ENCODE measurements at places on chromosomes 5 and 9.
A peak's percentile ranks its signal among the peaks of the same experiment; 100 is the strongest.

- DNase-seq = no peak
Observed at GRCh38 chr5:33509036-33509435, 68.3 kb downstream of the TARS1 start.

DNA sequence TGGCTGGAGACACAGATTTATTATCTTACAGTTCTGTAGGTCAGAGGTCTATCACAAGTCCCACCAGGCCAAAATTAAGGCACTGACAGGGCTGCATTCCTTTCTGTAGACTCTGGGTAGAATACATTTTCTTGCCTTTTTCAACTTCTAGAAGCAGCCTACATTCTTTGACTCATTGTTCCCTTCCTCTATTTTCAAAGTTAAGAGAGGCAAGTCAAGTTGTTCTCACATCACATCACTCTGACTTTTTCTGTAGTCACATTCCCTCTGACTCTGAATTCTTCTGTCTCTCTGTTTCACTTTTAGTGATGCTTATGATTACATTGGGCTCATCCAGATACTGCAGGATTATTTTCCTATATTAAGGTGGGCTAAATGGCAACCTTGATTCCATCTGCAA lies 119.0 kb downstream of the MELK start:
- no peak for DNase-seq

DNA sequence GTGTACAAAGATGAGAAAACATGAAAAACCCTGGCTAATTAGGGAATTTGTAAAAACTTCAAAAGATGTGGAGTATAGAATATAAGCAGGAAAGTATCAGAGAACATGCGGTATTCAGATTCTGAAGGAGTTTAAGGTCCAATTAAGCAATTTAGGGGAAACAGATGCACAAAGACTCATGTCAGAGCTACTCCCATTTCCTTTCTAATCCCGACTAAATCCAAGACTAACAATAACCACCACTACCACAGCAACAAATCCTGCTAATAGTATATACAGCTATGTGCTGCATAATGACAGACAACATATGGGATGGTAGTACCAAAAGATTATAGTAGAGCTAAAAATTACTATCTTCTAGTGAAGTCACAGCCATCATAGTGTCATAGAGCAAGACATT lies 102.1 kb downstream of the LURAP1L start:
- no peak for DNase-seq

GRCh38 chr9:127546125-127546832 lies 65.8 kb upstream of the STXBP1 start:
- no peak for DNase-seq

DNA sequence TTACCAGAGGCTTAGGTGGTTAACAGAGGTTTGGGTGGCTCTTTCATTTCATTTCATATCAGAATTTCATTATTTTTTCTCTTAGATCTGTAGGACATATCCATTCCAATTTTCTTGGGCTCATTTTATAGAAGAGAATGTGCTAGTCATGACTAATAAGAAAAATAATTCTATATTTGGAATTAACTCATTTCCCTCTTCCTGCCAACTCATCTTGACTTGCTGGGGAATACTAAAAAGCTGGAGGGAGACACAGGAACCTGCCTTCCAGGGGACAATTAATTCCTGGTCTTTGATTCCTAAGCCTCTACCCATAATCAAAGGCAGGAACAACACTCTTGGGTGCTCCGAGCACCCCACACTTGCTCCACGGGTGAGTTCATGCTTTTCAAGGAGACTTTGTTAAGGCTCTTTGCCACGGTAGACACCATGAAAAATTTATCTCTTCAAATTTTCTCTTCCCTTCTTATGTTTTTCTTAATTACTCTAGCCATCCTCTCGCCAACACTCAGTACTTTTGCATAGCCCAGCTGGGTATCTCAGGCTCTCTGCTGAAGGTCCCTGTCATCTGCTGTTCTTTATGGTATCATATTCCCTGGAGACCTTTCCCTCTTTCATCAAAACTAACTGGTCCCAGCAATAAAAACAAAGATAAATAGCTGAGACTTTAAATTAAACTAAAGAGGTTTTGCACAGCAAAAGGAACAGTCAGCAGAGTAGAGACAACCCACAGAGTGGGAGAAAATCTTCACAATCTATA lies 273.9 kb downstream of the NPR3 start:
- no peak for DNase-seq

GRCh38 chr9:104091116-104091515 lies 3.0 kb upstream of the SMC2 start:
- no peak for DNase-seq

GRCh38 chr9:35688558-35689541 lies 875 bp downstream of the TPM2 start:
- no peak for DNase-seq

GRCh38 chr5:124456249-124456648 lies 290.2 kb downstream of the ZNF608 start:
- no peak for DNase-seq

GRCh38 chr9:88508326-88508725 lies 26.7 kb upstream of the NXNL2 start:
- DNase-seq = no peak

GRCh38 chr9:16058131-16058549 lies 505.3 kb downstream of the CCDC171 start:
- no peak for DNase-seq

DNA sequence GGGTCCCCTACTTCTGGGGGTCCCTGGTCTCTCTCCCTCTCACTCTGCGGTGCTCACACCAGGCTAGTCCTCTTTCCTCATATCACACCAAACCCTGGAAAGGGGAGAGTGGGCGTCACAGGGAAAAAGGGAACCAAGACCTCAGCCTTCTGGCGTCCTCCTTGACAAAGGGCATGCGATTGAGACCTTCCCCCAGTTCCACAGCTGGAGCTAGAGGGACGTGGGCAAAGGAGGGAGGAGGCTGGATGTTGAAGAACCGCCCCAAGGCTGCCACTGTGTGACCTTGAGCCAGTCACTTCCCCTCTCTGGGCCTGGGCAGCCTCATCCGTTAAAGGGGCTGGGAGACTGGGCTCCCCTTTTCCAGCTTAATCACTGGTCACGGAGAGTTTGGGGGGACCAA lies 18.5 kb upstream of the TOR2A start:
- DNase-seq = no peak

DNA sequence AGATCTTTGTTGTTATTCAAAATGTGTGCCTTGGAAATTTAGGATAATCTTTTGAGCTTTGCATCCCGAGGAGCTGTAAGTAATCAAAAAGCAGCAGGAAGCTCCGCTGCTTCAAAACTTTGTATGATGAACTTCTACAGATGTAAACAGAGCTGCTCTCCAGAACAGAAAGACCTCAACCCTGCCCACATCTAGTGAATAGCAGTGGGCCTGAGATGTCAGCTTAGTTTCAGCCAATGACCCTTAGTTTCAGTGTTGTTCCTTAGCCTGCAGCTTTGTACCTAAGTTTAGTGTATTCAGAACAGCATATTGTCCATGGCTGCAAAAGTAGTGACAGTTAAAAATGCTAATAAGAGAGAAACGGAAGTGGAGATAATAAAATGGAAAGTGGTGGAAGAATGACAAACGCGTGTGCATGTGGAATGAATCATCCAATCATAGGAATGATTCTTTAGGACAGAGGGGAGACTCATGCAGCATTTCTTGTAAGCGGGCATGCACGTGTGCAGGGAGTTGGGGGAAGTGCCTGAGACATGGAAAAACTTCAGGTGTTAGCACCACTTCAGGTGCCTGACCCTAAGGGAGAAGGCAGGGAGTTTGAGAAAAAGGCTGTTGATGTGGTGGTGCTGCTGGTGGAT lies 24.9 kb downstream of the SNX24 start:
- DNase-seq = no peak

DNA sequence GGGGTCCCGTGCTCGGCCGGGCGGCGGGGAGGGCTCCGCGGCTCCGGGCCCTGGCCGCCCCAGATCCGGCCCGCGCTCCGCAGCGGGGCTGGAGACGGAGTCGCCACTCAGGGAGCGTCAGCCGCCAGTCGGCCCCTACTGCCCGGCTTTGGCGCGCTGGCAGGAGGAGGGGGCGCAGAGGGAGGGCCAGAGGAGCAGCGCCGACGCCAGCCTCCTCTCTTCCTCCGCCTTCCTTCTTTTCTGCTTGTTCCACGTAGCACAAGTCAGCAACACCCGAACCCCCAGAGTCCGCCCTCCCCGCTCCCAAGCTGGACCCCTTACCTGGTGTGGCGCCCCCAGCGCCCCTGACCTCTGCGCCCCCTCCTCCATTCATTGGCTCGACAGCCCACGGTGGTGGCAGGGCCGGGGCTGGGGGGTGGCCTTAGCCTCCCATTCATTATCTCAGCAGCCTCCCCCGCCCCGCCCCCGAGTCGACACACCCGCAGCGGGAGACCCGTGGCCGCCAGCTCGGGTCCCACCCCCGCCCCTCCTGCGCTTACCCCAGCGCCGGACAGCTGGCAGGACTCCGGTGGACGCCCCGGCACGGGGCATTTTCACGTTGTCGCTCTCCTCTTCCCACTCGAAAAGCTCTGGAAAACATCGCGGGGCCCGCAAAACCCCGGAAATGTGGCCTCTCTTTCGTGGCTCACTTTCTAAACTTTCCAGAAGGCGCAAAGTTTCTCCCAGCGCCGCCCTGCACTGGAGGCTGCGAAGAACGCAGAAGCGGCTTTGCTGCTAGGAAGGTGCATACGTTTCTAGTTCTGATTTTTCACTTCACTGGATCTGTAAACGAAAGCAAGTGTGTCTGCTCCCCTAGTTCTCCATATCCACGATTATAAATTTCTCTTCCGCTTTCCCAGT lies at the start of gene LPAR1:
Gene LPAR1 (minus strand): TSS at position 140 of the 900 bp plus-strand sequence. CDS start 66,353 bp downstream, outside the sequence.
- DNase-seq = peak; percentile 58

DNA sequence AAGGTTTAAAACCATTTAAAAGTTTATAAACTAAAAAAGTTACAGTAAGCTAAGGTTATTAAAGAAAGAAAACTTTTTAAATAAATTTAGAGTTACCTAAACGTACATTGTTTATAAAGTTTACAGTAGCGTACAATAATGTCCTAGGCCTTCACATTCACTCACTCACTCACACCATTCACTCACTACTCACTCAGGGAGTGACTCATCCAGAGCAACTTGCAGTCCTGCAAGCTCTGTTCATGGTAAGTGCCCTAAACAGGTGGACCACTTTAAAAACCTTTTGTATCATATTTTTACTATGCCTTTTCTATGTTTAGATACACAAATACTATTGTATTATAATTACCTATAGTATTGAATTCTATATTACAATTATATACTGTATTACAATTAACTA lies 190.8 kb upstream of the RASA1 start:
- DNase-seq = no peak
